Endothelial cell of umbilical vein (primary cell): ENCODE measurements at places on chromosomes 7 and 10. TPM values are rescaled to one million over a fixed set of nuclear protein-coding genes. Genes with fewer than 3 reads are reported as not detected.

The PNLIPRP2 gene
- total RNA-seq: not detected in 2 replicates

GRCh38 chr7:104852386-104852785 lies 161.6 kb upstream of the KMT2E start:
- H3K27me3 ChIP-seq: peaks cover 8% of the 10 kb centered on the region
- H3K27ac ChIP-seq: no peak overlapping the region
- no peaks in the 10 kb centered on the region for H3K4me1 ChIP-seq
- H3K36me3 ChIP-seq: no peaks in the 10 kb centered on the region
- H3K4me3 ChIP-seq: no peak overlapping the region

The ZNF679 gene
- total RNA-seq: not detected in 2 replicates

- H3K27ac ChIP-seq: peak overlapping the region; percentile 44
- no peak overlapping the region for H3K4me3 ChIP-seq
- H3K27me3 ChIP-seq: no peaks in the 10 kb centered on the region
- peak; percentile 63 for DNase-seq
- H3K4me1 ChIP-seq: peaks cover 10% of the 10 kb centered on the region
- H3K36me3 ChIP-seq: no peaks in the 10 kb centered on the region
Measured at GRCh38 chr10:98528166-98528804, 81.5 kb upstream of the HPS1 start.

- no peaks in the 10 kb centered on the region for H3K36me3 ChIP-seq
- H3K27ac ChIP-seq: peak overlapping the region; percentile 65
- H3K4me1 ChIP-seq: peaks cover 23% of the 10 kb centered on the region
- H3K4me3 ChIP-seq: no peak overlapping the region
- H3K27me3 ChIP-seq: no peaks in the 10 kb centered on the region
Measured at GRCh38 chr10:12720217-12720981, 281.1 kb downstream of the CCDC3 start.

The RSPH10B gene
- total RNA-seq: 0.18 and 0.29 TPM in 2 replicates

DNA sequence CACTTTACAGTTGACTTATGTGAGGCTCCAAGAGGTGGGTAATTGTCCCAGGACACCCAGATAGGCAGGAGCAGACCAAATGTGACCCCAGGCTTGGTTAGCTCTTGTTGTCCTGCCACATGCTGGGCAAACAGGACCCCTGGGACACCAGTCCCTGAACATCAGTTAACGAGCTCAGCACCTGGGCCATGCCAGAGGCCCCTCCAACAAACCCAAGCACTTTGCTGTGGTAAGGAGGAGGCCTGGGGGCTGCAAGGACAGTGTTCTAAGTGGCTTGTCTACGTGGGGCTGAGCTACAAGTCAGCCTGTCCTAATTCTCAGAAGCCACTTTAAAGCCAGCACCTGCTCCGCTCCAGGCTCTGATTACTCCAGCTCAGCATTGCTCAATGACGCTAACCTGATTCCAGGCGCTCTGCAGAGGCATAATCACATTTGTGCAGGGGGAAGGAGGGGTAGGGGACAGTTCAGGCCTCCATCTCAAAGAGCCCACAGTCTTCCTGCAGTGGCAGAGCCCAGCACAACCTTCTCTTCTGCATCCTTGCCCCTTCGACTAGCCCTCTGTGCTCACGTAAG lies 57.2 kb downstream of the DDC start:
- no peak overlapping the region for H3K4me3 ChIP-seq
- no peaks in the 10 kb centered on the region for H3K4me1 ChIP-seq
- no peak overlapping the region for H3K27ac ChIP-seq
- DNase-seq: no peak

The AKR1C4 gene
- not detected in 2 replicates for total RNA-seq

DNA sequence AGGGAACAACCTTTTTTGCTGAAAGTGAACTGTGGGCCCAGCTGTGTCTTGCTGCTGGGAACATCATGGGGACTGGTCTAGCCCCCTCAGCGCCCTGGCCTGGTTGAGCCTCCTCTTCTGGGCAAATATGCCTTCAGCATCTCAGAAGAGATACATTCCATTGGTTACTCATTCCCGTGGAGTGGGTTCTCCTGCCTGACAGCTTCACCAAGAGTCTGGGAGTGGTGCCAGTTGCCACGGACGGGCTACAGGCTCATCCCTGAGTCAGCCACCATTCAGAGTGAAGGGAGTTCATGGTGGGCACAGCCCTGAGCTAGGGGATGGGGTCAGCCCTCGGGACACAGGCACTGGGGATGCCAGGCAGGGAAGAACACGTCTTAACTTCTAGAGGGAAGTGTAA lies 81.9 kb downstream of the RAMP3 start:
- no peaks in the 10 kb centered on the region for H3K36me3 ChIP-seq
- peak; percentile 56 for DNase-seq

The BNIP3 gene
- total RNA-seq: 40.1 and 51.4 TPM in 2 replicates

DNA sequence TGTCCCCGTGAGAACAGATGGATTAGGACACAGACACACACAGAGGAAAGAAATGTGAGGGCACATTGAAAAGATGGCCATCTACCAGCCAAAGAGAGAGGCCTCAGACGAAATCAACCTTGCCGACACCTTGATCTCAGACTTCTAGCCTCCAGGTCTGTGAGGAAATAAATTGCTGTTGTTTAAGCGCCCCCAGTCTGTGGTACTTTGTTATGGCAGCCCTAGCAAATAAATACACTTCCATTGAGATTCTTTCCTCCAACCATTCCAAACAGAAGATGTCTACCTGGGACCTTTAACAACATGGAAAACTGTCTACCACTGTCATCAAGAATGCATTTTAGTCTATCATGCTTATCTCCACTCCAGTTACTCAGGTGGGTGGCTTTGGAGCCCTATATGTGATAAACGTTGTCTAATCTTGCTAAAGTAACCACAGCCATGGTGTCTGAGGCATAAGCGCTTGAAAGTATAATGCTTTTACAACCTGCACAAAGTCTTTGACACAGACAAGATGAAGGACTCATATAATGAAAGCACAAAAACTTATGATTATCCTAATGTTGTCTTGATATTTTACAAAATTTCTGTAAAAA lies 244.3 kb downstream of the MTERF1 start:
- H3K36me3 ChIP-seq: no peaks in the 10 kb centered on the region
- peak; percentile 57 for DNase-seq
- peaks cover 3% of the 10 kb centered on the region for H3K27me3 ChIP-seq
- no peak overlapping the region for H3K27ac ChIP-seq
- no peak overlapping the region for H3K4me3 ChIP-seq
- H3K4me1 ChIP-seq: peaks cover 6% of the 10 kb centered on the region

DNA sequence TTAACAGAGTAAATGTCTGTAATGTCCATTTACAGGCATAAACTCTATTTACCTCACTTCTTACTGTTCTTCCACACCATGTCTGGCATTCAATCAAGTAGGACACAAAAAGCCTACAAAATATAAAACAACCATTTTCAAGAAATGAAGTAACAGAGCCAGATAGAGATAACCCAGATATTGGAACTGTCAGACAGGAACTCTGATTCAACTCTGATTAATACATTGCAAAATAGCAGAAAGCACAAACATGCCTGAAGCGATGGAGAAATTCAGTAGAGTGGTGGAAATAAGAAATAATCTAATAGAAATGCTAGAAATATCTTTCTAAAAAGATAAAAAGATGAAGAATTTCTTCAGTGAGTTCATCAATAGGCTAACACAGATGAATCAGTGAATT lies 964.4 kb downstream of the PCDH15 start:
- peaks cover 11% of the 10 kb centered on the region for H3K4me1 ChIP-seq
- no peaks in the 10 kb centered on the region for H3K36me3 ChIP-seq
- H3K27ac ChIP-seq: no peak overlapping the region
- no peak overlapping the region for H3K4me3 ChIP-seq
- no peak for DNase-seq
- H3K27me3 ChIP-seq: no peaks in the 10 kb centered on the region

The FOXP2 gene
- 2.7 and 3.3 TPM in 2 replicates for total RNA-seq

The BLNK gene
- not detected in 2 replicates for total RNA-seq

DNA sequence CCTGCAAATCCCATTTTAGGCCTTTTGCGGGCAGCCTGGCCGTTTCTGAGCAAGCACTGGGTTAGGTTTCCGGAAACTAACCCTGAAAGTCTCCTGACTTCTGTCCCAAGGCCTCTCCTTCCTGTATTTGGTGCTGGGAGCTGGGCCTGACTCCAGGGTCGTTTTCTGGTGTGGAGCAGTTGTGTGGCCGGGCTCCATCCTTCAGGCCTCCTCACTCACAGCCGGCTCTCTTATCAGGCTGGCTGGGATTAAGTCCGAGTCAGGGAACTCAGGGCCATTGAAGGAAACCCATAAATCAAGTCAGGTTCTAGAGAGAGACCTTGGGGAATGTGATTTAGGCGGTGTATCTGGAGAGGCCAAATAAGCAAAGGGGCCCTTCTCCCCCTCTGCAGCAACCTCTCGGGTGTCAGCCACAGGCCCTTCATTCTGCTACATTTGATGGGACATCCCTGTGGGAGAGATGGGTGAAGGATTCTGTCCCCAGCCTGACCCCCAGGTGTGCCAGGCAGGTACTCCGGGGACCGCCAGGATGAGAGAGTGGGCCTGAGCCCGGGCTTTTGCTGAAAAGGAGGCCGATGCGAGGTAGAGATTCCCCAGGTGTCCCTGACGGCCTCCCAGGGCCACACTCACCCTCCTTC lies 3.3 kb downstream of the GATA3 start:
- H3K36me3 ChIP-seq: no peaks in the 10 kb centered on the region
- peaks cover 56% of the 10 kb centered on the region for H3K4me1 ChIP-seq
- peak overlapping the region; percentile 81 for H3K4me3 ChIP-seq
- H3K27me3 ChIP-seq: no peaks in the 10 kb centered on the region
- DNase-seq: peak; percentile 61

GRCh38 chr10:117726596-117727295 lies 184.2 kb downstream of the EMX2 start:
- H3K27me3 ChIP-seq: no peaks in the 10 kb centered on the region
- no peak overlapping the region for H3K27ac ChIP-seq
- no peaks in the 10 kb centered on the region for H3K36me3 ChIP-seq
- H3K4me3 ChIP-seq: no peak overlapping the region
- DNase-seq: no peak

The C10orf53 gene
- total RNA-seq: not detected in 2 replicates

- no peak overlapping the region for H3K4me3 ChIP-seq
- no peaks in the 10 kb centered on the region for H3K27me3 ChIP-seq
- no peaks in the 10 kb centered on the region for H3K4me1 ChIP-seq
- peak; percentile 42 for DNase-seq
Measured at GRCh38 chr10:75019370-75019769, 92.1 kb upstream of the SAMD8 start.

The NPY gene
- total RNA-seq: not detected in 2 replicates

- DNase-seq: no peak
- H3K4me1 ChIP-seq: no peaks in the 10 kb centered on the region
- H3K36me3 ChIP-seq: no peaks in the 10 kb centered on the region
- H3K4me3 ChIP-seq: no peak overlapping the region
Measured at GRCh38 chr10:88404133-88404532, 179.0 kb downstream of the RNLS start.

The PLXDC2 gene
- 0.53 and 1.2 TPM in 2 replicates for total RNA-seq

The JCAD gene
- total RNA-seq: 76.3 and 79.7 TPM in 2 replicates

DNA sequence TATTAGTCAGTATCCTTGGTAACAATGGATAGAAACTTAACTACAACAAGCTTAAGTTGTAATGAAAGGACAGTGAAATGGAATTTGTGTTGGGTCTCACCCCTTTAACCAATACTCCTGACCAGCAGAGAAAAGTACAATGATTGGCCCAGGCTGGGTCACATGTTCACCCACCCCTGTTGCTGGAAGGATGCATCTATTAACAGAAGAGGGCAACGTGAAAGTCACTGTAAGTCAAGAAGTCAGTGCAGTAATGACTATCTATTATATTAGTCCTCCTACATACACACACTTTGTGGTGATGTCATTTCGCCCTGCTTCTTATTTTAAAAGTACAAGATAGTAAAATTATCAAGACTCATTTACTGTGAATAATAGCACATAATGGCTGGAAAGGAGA lies 16.2 kb downstream of the PNLIPRP2 start:
- no peak overlapping the region for H3K27ac ChIP-seq
- no peaks in the 10 kb centered on the region for H3K27me3 ChIP-seq
- no peak overlapping the region for H3K4me3 ChIP-seq
- DNase-seq: no peak

The MYL10 gene
- total RNA-seq: not detected in 2 replicates

The GATAD1 gene
- 26.2 and 28.9 TPM in 2 replicates for total RNA-seq

The CARD11 gene
- 32.0 and 41.8 TPM in 2 replicates for total RNA-seq

GRCh38 chr7:69961436-69961835 lies 363.2 kb downstream of the AUTS2 start:
- no peak overlapping the region for H3K27ac ChIP-seq
- no peak for DNase-seq
- H3K27me3 ChIP-seq: no peaks in the 10 kb centered on the region
- H3K4me1 ChIP-seq: no peaks in the 10 kb centered on the region
- H3K36me3 ChIP-seq: no peaks in the 10 kb centered on the region

DNA sequence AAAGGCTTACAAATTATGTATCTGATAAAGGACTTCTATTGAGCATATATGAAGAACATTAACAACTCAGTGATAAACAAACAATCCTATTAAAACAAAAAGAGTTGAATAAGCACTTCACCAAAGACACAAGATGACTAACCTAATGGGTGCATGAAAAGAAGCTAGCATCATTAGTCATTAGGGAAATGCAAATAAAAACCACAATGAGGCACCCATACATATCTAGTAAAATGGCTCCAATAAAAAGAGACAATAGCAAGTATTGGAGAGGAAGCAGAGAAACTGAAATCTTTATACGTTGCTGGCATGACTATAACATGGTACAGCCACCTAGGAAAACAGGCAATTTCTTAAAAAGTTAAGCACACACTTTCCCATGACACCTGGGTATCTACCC lies 77.6 kb upstream of the ZMIZ1 start:
- no peaks in the 10 kb centered on the region for H3K4me1 ChIP-seq
- H3K27ac ChIP-seq: no peak overlapping the region
- DNase-seq: no peak
- no peaks in the 10 kb centered on the region for H3K27me3 ChIP-seq
- H3K36me3 ChIP-seq: no peaks in the 10 kb centered on the region

DNA sequence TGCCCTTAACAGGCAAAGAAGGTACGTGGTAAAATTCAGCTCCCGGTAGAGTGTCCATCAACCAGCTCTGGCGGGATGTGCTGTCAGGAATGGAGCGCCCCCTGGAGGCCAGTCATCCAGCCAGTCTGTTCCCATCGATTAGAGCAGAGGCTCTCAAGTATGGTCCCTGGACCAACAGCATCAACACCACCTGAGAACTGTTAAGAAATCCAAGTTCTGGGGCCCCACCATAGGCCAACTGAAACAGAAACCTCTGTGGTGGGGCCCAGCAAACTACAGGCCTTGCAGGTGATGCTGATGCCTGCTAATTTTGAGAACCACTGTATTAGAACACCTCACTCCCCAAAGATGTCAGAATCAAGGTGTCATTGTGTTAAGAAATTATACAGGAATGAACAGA lies 109.2 kb downstream of the DPY19L1 start:
- H3K4me1 ChIP-seq: no peaks in the 10 kb centered on the region
- DNase-seq: no peak
- H3K4me3 ChIP-seq: no peak overlapping the region
- H3K27me3 ChIP-seq: no peaks in the 10 kb centered on the region
